Activated CD4-positive, alpha-beta T cell treated with anti-CD3 and anti-CD28 coated beads, Interleukin-2, amount 50 U/mL, for 48 hours (primary cell): ENCODE measurements at places on chromosomes 2 and 18.
A peak's percentile ranks its signal among the peaks of the same experiment; 100 is the strongest.

DNA sequence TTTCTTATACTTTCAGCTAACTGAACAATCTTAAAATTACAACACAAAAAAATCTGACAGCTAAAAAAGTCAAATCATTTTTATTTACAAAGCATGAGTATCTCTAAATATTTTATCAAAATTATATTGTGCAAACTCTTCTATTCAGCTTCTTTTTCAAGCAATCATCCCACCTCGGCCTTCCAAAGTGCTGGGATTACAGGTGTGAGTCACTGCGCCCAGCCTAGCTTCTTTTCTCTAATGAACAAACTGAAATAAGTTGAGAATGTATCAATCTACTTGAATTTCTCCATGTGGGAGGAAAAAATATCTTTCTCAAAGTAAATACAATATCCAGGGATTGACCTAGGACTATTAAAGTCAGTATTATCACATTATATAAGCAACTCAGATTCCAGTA, 14.9 kb downstream of the NDUFS1 start:
- DNase-seq: no peak

GRCh38 chr2:25814681-25815080, 63.6 kb downstream of the ASXL2 start:
- DNase-seq: no peak

DNA sequence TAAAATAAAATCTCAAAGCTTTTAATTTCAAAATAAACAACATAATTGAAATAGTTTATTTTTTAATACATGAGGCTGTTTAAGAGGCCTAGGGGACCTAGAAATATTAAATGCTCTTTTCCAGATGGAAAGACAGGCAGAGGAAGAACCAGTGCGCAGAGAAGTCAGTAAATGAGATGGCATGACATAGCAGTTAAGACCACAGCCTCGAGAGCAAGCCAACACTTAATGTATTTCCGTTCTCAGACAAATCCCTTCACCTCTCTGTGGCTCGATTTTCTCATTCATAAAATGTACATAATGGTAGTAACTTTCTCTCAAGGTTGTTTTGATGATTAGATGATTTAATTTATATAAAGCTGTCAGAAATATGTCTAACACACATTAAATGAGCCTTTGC, 405.1 kb upstream of the CWC22 start:
- DNase-seq: no peak

- DNase-seq: no peak
Observed at GRCh38 chr2:96082211-96083063, 33.9 kb downstream of the ADRA2B start.

DNA sequence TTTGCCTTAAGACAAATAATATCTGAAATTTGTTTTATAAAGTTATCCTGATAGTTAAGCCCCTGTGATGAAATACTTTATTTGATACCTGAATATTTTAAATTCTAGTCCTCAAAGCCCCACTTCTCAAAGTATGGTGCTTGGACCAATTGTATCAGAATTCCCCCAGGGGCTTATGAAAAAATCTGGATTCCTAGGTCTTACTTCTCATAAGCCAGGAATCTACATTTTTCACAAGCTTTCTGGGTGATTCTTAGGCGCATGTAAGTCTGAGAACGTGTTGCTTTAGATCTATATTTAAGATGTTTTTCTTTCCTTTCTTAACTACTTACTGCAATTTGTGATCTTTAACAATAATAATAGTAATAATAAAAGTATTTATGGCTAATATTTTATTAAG, 53.1 kb downstream of the MYO1B start:
- no peak for DNase-seq

- no peak for DNase-seq
Observed at GRCh38 chr2:223523551-223524001, 78.6 kb downstream of the SCG2 start.

GRCh38 chr2:47486841-47487497, 84.0 kb downstream of the MSH2 start:
- no peak for DNase-seq

DNA sequence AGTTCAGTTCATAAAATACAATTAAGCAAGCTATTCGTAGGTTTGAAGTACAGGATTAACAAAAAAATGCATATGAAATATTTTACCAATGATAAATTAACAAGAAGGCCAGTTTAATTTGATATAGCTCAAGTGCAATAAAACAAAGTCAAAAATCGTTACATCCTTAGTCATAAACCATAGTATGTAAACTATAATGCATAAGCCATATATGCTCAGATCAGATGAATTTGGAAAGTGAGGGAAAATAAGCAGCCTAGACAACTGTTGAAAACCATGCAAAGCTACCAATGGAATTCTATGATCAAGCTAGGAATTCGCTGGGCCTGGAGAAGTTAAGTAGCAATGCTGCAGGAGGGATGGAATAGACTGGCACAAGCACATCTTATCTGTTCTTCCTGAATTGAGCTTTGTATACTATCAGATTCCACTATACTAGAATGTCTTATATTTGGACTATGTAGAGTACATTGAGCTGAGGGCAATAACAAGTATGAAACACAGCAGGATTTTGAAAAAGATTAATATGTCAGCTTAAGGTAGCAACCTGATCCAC, 682.0 kb downstream of the IRS1 start:
- DNase-seq: no peak

DNA sequence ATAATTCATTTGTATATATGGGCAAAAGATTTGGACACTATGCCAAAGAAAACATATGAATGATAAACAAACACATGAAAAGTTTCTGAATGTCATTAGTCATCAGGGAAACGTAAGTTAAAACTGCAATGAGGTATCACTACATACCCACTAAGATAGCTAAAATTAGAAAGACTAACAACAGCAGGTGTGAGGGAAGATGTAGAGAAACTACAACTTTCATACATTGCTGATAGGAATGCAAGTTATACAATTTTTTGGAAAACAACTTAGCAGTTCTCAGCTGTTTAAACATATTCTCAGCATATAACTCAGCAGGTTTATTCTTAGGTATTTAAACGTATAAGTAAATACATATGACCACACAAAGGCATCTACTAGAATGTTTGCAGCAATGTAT, 563.5 kb upstream of the KLHL29 start:
- DNase-seq: no peak

DNA sequence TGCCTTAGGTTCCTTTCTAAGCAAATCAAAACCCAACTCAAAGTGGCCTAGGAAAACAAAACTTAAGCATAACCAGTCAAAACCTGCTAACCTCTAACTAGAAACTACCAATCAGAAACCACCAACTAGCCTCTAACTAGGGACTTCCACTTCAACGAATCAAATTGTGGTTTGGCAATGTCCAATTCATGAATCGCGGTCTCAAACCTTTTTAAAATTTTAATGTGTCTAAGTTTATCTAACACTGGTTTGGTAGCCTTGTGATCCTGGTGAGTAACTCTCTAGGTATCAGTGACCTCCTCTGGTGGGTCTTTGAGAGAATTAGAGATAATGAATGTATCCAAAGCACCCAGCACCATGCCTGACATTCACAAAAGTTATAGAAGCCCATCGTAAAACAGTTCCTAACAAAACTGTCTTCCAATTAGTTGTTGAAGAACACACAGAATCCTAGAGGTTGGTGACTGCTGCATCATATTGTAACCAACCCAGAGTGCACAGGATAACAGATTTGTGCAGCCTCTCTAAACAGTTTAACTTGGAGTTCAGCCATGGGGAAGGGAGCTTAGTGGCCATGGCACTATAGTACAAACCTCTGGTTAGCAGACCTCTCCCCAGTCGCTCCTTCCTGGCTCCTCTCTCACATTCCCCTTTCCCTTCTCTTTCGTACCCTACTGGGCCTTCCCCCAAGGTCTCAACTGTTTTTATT, 45.2 kb upstream of the B3GNT2 start:
- no peak for DNase-seq

- DNase-seq: no peak
Observed at GRCh38 chr2:238504181-238504931, 77.6 kb downstream of the ASB1 start.

- DNase-seq: no peak
Observed at GRCh38 chr2:6309415-6310255, 556.1 kb downstream of the CMPK2 start.

GRCh38 chr2:61178603-61179545, 16.9 kb downstream of the C2orf74 start:
- peak; percentile 26 for DNase-seq

DNA sequence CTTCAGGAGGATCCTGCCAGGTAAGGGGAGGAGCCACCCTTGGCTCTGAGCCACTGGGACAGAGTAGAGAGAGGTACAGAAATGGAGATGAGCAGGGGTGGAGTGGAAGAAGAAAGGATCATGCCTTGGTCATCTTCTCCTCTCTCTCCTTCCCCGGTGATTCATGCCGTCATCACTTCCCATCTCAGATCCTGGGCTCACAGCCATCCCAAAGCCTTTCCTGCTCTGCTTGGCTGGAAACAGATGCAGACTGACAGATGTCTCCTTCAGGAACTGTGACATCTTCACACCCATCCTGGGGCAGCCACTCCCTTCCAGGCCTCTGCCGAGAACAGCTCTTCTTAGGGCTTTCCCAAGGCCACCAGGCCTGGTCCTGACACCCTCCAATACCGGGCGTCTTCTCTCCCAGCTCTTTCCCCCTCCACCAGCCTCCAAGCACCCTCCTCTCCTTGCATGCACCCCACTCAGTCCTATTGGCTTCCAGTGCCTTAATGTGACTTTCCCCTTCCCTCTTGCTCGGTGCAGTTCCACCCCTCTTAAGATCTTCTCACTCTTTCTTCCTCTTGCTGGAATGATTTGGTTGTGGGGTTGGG, 58.3 kb upstream of the TNP1 start:
- no peak for DNase-seq

- no peak for DNase-seq
Observed at GRCh38 chr18:9571546-9571945, 42.8 kb downstream of the PPP4R1 start.

DNA sequence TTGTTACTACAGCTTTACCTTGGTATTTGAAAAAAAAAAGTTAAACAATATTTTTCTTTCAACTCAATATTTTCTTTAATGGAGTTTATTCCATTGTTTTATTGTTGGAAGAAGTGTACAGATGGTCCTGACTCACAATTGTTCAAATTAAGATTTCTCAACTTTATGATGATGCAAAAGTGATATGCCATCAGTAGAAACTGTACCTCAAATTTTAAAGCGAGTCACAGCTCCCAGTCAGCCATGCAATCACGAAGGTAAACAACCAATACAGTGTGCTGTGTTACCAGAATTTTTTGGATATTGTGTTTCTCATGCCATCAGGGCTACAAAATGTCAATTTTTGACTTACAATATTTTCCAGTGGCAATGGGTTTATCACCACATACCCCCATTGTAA, 54.0 kb upstream of the COL5A2 start:
- DNase-seq: no peak

- DNase-seq: no peak
Observed at GRCh38 chr2:210586381-210586780, 30.0 kb downstream of the CPS1 start.

GRCh38 chr2:171279983-171280790, 119.5 kb upstream of the TLK1 start:
- DNase-seq: no peak

DNA sequence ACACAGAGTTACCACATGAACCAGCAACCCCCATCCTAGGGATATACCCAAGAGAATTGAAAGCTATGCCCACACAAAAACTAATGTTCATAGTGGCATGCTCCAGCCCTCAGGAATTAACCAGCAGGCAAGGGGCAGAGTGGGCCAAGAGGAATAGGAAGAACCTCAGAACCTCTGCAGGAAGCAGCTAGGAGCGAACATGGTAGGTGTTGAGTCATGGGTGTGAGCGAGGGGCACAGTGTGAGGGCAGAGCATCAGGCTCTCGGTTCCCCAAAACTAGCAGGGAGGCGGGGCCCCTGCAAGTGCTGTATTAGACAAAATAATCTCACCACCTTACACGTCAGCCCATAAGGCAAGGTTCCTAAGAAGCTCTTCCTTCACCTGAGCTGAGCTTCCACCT, 5.6 kb upstream of the RUFY4 start:
- DNase-seq: no peak

DNA sequence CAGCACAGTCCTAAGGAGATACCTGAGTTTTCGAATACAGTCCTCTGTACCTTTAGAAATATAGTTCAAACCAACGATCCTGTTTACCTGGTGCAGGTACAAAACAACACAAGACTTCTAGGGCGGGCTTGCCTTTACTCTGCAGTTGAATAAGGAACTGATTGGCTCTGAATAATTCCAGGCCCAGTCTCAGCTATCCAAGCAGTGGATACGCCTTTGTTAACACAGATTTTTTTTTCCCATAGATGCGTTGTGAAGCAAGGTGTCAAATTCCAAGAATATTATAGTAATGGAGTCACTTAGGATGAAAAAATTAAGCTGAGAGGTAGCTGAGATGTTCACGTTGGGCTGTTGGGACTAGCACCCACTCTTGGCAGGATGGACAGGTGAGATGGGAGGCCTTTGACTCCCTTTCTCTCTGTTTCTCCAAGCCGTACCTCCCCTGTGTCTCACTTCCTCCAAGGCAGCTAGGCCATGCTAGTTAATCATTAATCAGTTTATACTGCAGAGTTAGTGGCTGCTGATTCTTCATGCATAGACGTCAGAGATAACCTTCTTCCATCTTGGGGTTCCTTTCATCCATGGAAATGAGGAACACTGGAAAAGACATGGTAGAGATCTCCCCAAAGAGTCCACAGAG, 380.8 kb upstream of the ACVR2A start:
- DNase-seq: no peak

- DNase-seq: no peak
Observed at GRCh38 chr2:40041422-40042382, 262.6 kb upstream of the THUMPD2 start.

DNA sequence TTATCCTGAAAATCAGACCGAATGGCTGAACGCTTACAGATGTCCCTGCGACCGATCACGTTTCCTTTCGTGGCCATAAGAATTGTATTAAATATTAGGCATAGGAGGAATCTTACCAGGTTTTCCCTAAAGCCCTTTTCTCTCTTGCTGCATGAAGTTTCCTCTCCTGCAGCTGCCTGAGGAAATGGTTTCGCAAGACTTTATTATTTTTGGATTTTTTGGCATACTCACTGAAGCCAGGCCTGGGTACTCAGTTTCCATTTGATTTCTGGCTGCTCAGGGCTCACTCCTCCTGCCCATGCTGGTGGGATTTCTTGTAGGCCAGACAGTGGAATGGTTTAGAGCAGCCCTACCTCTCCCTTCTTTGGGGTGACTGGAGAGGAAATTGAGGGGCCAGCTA, 114.0 kb downstream of the KLHL29 start:
- no peak for DNase-seq

GRCh38 chr2:133956434-133956935, 297.4 kb upstream of the MGAT5 start:
- DNase-seq: no peak
